Germinal center (tissue), 1 donor: ENCODE measurements at places on chromosomes 2 and 18.

DNA sequence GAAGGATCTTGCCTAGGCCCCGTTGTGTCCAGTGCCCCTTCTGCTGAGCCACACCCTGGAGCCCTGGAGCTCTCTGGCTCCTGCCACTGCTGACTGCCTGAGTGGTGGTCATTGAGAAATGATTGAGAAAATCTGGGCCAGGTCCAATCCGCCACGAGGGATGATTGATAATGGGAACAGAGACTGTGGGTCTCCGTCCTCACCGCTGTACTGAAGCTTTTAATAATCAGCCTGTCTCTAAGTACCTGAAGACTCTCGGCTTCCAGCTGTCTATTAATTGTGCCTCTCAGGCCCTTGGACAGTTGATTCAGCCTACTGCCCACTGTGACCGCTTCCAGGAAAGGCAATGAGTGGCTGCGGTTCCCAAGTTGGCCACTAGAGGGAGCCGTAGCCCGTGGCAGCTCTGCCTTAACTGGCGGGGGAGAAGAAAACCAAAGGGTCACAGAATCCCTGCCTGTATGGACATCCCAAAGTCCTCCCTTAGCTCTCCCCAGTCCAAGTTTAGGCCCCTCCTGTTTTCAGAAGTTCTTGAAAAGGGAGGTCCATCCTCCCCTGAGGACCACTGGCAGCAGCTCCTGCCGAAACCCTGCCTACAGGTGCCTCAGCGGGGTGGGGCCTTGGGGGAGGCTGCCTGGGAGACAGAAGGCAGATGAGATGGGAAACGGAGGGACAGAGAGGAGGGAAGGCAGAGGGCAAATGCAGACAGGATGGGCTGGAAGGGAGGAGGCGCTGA, 213.6 kb downstream of the TNS1 start:
- peak; percentile 59 for DNase-seq

DNA sequence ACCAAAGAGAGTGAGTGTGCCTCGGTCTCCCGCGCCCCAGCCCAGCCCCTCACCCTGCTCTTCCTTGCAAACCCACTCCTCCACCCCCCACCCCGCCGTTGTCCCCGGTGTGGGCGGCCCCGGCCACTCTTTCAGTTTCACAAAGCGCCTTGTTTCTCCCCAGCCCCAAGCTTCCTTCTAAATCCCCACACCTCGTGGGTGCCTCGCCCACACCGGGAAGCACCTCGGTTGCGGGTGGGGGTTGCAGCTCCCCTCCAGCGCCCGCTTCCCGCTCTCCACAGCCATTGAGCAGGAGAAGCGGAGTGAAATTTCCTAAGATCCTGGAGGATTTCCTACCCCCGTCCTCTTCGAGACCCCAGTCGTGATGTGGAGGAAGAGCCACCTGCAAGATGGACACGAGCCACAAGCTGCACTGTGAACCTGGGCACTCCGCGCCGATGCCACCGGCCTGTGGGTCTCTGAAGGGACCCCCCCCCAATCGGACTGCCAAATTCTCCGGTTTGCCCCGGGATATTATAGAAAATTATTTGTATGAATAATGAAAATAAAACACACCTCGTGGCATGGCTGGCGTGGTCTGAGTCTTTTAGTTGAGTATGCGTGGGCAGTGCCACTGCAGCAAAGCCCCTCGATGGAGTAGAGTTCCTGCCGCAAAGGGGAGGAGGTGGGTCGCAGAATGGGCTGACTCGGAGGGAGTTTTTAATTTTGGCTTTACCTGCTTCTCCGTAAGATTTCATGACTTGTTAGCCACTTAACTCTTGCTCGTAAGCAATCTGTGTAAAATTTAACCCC, 848 bp downstream of the TMSB10 start:
- peak; percentile 59 for DNase-seq

DNA sequence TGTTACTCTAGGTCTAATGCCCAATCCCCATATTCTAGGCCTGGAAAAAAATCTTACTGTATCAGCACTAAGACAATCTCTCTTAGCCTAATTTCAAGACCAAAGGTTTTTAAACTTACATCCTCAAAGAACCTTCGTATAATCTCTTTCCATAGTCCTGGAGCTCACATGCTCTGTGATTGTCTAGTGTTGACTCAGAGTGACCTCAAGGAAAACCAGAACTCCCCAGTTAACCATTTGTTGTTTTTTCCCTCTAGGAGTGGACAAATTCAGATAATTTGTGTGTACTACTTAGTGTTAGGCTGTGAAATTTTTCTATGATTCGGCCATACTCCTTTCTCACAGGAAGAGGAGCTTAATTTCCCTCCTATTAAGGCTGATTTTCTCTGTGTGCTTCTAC, 536.1 kb downstream of the SLC4A3 start:
- DNase-seq, result no peak

DNA sequence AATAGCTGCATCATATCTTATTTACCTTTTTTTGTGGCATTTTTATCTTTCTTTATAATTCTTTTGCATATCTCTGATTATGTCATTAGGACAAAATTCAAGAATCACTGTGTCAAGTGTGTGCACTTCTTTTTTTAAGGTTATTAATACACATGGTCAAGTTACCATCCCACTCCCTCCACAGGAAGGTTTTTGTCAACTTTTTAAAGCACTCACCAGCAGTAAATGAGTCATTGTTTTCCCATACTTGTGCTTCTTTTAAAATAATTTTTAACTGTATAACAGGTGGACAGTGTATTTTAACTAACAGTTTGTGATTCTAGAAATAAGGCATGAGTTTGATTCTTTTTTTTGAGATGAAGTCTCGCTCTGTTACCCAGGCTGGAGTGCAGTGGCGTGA, 45.7 kb upstream of the FAM171B start:
- no peak for DNase-seq

DNA sequence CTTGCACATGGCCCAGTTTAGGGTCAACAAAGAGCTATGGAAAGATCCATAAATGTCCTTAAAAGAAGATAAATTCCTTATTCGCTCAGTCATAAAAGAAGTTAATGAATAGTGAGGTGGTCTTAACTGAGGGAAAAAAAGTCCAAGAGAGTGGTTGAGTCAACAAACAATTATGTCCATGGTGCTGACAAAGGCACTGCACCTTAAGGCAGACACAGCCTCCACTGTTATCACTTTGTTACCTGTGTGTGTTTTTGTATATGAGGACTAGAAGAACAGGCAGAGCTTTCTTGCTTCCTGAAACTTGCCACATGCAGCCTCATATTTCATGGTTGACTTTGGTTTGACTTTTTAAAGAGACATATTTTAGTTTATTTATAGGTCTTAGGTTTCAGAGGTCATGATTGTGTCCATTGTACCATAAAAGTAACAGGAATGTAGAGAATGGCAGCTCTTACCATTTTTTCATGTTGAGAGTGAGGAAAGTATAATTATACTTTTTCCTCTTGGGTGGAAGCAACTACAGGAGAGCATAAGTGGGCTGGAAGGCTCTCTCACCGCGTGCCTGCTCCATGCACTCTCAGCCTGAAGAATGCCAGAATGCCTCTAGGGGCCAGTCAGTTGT, 93.6 kb downstream of the XRCC5 start:
- no peak for DNase-seq

GRCh38 chr2:69483696-69484095, 46.5 kb upstream of the NFU1 start:
- no peak for DNase-seq

DNA sequence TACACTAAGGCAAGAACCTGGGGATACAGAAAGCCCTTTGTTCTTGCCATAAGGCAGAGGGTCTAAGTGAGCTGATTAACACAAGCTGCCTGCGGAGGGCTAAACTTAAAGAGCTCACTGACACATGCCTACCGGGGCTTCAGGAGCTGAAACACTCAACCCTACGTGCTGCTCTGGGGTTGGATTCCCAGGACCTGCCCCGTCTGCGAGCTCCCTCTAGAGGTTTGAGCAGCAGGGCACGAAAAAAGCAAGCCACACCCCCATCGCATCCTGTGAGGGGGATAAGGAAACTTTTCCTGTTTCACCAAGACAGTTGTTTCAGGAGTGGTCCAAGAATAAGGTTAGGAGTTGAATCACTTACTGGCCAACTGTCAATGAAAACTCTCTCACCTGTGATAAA, 562.1 kb downstream of the TMX3 start:
- no peak for DNase-seq

DNA sequence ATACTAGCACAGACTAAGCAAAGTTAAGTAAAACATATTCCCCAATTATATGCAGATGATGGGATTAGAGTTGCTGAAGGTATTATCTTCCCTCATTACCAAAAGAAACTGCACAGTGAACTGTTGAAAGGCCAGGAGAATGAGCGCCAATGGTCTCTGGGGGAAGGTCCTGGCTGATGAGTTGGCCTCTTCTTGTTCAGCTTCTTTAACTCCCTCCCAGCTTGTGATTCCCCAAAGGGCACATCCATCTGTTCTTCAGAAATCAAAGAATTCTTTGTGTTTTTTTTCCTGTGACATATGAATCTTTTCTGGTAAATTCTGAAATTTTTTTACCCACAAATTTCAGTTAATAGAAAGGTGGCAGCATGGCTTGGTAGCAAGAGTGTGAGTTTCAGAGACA, 667.6 kb downstream of the CNTNAP5 start:
- no peak for DNase-seq

- peak; percentile 64 for DNase-seq
Observed at GRCh38 chr18:47754311-47755101, 176.0 kb downstream of the SMAD2 start.

DNA sequence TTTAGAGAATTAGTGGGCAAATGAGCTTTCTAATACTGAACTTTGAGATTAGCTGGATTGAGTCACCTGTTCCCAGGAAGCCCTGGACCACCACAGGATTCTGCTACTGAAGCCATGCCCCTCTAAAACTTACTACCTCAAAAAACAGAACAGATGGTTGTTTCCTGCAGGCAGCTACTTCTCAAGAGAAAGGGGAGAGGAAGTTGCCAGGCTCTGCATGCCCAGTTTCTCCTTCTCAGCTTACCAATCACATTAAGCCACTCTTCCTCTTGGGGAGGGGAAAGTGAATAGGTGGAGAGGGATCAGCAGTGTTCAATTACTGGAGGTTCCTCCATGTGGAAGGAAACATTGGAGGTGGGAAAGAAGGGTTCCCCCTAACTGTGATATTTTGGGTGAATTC, 24.9 kb upstream of the C1GALT1C1L start:
- no peak for DNase-seq

GRCh38 chr2:42513252-42513918, 19.6 kb upstream of the KCNG3 start:
- peak; percentile 34 for DNase-seq

GRCh38 chr18:8602040-8602439, 7.2 kb upstream of the RAB12 start:
- DNase-seq, result no peak

GRCh38 chr2:230410861-230411569, 5.0 kb upstream of the SP100 start:
- DNase-seq, result peak; percentile 25

DNA sequence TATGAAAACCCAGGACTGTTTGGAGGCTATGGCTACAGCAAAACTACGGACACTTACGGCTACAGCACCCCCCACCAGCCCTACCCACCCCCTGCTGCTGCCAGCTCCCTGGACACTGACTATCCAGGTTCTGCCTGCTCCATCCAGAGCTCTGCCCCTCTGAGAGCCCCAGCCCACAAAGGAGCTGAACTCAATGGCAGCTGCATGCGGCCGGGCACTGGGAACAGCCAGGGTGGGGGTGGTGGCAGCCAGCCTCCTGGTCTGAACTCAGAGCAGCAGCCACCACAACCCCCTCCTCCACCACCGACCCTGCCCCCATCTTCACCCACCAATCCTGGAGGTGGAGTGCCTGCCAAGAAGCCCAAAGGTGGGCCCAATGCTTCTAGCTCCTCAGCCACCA, 12.1 kb downstream of the HOXD3 start:
- no peak for DNase-seq

DNA sequence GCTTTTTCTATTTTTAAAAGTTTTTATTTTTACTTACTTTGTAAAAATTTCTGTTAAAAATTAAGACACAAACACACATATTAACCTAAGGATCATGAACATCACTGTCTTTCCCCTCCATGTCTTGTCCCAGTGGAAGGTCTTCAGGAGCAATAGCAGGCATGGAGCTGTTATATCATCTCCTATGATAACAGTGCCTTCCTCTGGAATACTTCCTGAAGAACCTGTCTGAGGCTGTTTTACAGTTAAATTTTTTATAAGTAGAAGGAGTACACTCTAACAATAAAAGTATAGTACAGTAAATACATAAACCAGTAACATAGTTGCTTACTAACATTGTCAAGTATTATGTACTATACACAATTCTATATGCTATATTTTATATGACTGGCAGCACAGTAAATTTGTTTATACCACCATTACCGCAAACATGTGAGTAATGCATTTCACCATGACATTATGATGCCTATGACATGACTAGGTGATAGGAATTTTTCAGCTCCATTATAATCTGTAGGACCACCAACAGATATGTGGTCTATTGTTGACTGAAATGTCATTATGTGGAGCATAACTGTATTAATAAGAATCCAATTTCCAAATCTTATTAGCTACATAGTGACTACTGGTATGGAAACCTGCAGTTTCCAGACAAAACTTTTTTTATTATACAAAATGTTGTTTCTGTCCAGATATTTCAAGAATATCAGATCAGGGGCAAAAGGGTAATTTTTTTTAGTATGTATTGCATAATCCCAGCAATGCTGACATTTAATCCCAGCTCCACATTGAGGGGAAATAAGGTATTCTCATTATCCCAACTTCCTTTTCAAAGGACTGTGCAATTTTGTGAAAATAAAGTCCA, 337.2 kb upstream of the SLC39A10 start:
- no peak for DNase-seq

GRCh38 chr2:31124904-31125303, 13.3 kb downstream of the GALNT14 start:
- no peak for DNase-seq

DNA sequence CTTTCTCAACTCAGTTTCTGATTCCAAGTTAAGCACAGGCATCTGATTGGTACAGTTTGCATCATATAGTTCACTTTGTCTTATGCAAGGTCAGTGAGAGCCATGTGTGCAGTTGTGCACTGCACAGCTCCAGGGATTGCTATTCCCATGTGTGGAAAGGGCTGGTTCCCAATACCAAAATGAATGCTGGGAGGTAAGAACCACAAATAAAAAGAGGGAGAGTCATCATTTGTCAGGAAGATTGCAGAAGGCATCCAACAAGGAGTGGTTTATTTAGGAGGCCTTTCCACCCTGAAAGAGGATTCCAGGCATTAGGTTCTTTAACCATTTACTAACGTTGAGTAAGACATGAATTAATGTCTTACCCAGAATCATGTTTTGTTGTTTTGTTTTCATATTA, 141.2 kb upstream of the ST6GAL2 start:
- DNase-seq, result no peak

DNA sequence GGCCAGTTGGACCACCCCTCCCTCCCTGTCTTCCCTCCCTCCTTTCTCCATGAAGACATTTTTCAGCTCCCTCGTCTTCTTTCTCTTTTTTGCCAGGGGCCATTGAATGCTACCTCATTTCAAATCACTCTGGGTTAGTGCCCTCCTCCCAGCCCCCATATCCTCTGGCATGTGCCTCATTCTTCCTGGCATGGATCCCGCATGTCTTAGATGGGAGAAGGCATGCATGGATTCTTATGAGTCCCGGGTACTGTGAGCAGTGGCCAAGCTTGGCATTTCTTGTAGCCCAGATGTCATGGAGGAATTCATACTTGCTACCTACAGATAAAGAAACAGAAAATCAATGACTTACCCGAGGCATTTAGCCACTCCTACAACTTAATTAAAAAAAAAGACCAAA, 9.0 kb upstream of the HAAO start:
- no peak for DNase-seq
